Naive thymus-derived CD8-positive, alpha-beta T cell (primary cell): ENCODE measurements at places on chromosomes 6 and 20.

- DNase-seq: no peak
Measured at GRCh38 chr6:79152269-79152737, 74.2 kb upstream of the PHIP start.

DNA sequence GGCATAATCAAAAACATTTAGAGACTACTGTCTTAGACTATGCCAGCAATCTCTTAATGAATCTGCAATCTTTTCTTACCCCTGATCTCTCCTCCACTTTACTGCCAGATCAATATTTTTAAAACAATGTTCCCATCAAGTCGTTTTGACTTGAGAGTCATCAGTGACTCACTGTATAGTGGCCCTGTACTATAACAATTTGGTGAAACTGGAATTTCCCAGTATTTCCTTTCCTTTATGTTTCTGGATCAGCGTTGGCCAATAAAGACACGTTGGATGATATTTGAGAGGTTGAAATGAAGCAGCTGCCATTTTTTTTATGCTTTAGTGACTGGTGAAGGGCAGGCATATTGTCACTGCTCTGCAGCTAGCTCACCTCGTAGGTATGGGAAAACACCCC is 10.1 kb upstream of the SMIM13 start:
- DNase-seq: no peak

DNA sequence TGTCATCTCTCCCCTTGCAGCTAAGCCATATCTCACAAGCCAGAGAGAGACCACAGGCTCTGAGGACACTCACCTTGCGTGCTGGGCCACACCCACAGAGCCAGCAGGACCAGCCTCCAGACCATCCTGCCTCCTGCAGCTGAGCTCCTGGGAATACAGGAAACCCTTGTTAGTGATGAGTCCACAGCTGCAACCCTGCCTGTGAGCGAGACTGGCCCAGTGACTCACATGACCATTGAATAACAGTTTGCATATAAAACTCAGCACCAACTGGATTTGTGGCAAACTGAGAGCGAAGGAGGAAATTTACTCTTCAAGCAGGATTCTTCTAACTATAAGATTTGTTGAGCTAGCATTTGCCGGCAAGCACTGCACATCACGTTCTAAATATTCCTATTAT is 3.0 kb downstream of the THBS2 start:
- no peak for DNase-seq

DNA sequence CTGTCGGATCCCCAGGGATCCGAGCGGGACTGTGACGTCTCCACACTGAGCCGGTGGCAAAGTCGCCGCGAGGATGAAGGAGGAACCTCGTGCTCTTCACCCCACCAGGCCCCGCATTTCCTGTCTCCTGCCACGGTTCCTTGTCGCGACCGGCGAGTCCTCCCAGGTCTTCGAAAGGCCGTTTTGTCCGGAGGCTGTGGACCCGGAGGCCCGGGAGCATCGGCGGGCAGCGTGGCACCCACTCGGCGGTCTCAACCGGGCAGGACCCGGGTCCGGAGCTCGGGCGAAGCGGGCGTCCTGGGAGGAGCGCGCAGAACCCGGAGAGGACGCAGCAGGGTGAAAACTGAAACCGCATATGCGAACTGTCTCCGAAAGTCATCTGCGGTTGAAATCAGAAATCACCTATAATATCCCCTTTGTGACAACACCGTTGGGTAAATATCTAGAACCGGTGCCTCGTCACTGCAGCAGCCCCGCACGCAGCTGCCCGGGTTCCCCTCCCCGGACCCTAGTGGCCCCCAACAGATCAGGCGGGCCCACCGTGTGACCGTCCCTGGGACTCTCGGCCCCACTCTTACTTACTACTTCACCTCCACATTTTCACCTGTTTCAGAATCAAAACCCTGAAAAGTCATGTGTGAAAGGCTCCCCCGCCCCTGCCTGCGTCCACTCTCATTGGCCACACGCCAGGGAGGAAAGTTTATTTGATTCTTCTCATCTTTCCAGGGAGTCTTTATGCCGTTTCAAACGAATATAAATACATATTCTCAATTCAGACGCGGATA is 3.1 kb upstream of the ULBP2 start:
- DNase-seq: peak; percentile 47

DNA sequence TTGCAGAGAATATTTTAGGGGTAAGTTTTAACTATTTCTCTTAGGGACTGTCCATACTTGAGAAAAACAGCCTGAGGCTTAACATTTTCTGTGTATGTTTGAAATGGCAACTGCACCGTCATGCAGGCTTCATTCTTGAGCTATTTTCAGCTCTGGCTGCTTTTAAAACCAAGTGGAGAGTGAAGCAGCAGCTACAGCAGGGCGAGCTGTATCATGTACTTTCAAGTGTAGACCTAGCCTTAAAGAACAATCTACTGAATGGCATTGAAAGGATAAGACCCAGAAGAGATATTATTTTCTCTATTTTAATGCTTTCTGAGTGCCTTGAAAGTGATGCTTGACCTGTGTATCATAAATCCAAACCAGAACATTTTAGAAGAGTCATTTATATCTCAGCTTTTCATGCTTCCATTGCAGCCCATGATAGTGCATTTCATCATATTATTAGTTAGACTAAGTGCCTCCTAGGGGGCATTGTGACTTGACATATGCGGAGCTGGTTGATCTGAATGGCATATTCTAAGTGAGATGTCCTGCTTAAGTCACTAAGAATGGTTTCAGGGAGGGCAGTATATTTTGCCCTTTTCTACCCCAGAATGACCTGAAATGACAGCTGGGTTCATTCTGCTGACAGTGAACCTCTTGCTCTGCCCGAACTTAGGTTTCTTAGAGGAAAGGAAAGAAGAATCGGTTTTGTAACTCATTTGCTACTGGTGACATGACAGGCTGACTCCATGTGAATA is 85.3 kb downstream of the NKAIN2 start:
- DNase-seq: no peak
